ENCODE measurements at places on chromosomes 12 and 14. TPM values are rescaled to one million over a fixed set of nuclear protein-coding genes. Genes with fewer than 3 reads are reported as not detected.

The PHETA1 gene
- total RNA-seq = 9.9 TPM

The HOTAIR gene
- not detected for total RNA-seq

The HHIPL1 gene
- 4.1 TPM for total RNA-seq

GRCh38 chr14:65444230-65444629, 31.7 kb downstream of the FUT8 start:
- no peak for DNase-seq

The INHBE gene
- total RNA-seq = not detected

The DTX1 gene
- total RNA-seq = 31.1 TPM

DNA sequence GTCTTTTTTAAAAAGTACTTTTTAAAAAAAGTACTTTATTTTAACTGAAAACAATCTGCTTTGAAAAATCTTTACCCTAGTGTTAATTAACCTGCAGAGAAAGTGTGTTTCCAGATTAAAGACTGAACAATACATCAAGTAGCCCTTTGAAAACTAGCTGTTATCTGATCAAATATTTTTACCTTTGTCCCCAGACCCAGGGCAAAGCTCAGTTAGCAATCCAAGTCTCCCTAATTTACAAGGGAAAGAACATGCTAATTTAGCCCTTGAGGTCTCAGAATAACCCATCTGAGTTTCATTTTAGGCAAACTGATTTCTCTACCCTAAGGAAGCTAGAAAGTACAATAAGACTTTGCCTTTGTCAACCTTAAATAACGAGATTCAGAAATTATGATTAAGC, 91.2 kb downstream of the PPM1H start:
- no peak for DNase-seq
